ENCODE measurements at places on chromosomes 1 and 21.

DNA sequence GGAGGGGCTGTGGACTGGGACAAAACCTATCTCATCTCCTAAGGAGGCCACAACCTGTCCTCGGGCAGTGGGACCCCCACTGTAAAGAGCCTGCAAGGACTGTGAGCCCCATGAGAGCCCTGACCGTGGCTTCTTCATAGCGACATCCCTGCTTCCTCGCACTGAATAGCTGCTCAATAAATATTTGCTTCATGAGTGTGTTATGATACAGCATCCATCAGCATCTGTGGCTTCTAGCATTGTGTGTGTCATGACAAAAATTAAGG is 40.5 kb upstream of the CSF3R start:
- no peak for DNase-seq

DNA sequence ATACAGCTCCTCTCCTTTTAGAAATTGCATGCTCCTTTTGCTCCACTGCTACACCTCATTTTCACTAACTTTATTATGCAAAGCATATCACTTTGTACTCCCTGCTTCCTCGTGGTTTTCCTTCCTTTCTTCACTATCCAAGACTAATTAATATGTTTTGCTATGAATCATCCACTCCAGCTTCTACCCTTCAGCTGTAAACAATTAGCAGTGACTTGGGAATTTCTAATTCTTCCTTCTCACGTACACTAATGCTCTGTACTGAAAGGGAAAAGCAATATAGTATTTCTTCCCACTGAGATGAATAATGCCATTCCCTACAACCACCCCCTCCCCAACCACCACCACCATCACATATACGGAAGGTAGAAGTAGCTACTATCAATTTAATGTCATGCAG is 1917.0 kb downstream of the MRPL39 start:
- DNase-seq = no peak

- DNase-seq = no peak
Observed at GRCh38 chr1:30689901-30690645, 33.3 kb downstream of the MATN1 start.

- no peak for DNase-seq
Observed at GRCh38 chr1:83691953-83692500, 306.9 kb downstream of the TTLL7 start.

DNA sequence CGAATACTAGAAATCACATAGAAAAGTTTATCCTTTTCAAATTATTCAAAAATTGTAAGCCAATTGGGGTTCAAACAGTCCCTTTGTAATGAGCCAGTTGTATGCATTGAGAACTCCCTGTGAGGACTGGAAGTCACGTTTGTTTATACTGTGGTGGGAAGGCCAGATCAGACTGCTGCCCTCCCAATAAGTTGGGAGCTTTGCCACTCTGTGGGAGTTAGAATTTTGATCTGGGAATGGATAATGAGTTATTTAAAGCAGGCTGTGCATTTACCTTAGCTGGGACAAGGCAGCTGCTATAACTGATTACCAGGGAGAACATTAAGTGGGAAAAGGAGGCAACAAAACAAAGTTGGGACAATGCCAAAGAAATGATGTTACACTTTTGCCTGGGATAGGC is 178.8 kb downstream of the SDCCAG8 start:
- DNase-seq = no peak

GRCh38 chr1:241485145-241485544 is 34.4 kb downstream of the FH start:
- DNase-seq = no peak

DNA sequence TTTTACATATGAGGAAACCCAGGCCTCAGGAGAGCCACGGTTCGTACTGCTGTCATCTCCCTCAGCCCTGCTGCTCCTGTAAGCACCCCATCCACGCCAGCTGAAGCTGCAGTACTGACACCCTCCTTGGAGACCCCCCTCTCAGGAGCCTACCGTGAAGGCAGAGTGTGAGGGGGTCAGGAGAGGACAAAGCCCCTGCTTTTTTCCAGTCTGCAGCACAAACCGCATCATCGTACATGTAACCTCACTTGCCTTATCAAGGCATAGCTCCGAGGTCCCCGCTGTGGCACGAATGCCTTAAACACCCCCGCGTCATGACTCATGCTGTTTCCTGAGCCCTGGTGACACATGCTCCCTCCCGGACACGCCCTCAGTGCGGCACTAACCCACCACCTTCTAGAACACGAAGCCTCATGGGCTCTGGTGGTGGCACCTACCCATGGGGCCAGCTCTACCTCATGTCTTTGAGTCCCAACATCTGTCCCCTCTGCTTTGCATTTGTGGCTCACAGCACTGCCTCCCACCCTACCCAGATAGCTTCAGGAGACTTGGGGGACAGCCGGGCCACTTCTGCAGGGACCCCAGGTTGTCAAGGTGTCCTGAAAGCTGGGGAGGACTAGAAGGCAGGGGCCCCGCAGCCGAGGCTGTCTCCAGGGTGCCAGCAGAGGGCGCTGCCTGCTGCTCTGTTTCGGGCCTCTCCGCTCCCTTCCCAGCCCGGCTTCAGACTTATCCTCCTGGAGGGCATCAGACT is 4.9 kb downstream of the SH3BGRL3 start:
- DNase-seq = peak; percentile 91

DNA sequence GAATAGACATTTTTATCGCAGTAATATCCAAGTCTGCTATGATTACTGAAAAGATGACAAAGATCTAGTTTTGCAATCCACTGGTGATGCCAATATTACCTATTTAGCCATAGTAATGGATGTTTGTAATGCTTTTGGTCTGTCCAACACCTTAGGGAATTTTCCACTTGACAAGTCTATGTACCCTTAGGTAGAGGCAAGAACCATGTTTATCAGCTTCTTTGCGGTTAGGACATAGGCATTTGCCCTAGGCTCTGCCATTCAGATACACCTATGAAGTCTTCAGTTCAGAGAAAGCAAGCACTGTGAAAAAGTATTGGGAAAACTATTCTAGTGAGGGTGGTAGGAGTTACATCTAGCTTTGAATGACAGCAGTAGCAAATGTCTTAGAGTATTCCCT is 40.2 kb upstream of the SLC35D1 start:
- DNase-seq = no peak

GRCh38 chr1:22488319-22488718 is 36.7 kb downstream of the ZBTB40 start:
- no peak for DNase-seq

All from stimulated activated CD8-positive, alpha-beta memory T cell treated with anti-CD3 and anti-CD28 coated beads, Interleukin-12 subunit alpha, Interleukin-12 subunit beta, amount 100 ng/mL, for 4 hours (primary cell).